Thoracic aorta (tissue), 2 donors: ENCODE measurements at places on chromosomes 1 and 21. TPM values are rescaled to one million over a fixed set of nuclear protein-coding genes. Genes with fewer than 3 reads are reported as not detected.

- no peak overlapping the region for H3K4me3 ChIP-seq
- no peak for DNase-seq
- H3K4me1 ChIP-seq: no peaks in the 10 kb centered on the region
Measured at GRCh38 chr1:151570819-151571218, 30.7 kb downstream of the TUFT1 start.

DNA sequence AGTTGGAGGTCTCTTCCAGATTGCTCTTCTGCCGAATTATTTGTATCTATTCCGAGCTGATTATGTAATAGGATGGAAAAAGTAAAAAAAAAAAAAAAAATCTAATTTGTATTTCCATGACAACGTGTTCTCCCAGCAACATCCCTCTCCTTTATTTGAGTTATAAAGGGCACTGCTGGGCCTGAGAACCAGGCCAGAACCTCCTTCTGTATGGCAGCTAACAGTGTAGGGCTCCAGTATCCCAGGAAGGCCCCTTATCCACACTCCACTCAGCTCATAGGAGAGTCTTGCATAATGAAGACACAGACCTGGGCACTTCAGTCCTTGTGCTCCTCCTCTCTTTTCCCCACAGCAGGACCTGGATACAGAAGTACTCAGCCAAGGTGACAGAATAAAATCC lies 3.7 kb upstream of the IPO9 start:
- DNase-seq: no peak
- H3K27me3 ChIP-seq: no peaks in the 10 kb centered on the region
- H3K36me3 ChIP-seq: peaks cover 25% of the 10 kb centered on the region
- H3K4me1 ChIP-seq: peaks cover 14% of the 10 kb centered on the region

DNA sequence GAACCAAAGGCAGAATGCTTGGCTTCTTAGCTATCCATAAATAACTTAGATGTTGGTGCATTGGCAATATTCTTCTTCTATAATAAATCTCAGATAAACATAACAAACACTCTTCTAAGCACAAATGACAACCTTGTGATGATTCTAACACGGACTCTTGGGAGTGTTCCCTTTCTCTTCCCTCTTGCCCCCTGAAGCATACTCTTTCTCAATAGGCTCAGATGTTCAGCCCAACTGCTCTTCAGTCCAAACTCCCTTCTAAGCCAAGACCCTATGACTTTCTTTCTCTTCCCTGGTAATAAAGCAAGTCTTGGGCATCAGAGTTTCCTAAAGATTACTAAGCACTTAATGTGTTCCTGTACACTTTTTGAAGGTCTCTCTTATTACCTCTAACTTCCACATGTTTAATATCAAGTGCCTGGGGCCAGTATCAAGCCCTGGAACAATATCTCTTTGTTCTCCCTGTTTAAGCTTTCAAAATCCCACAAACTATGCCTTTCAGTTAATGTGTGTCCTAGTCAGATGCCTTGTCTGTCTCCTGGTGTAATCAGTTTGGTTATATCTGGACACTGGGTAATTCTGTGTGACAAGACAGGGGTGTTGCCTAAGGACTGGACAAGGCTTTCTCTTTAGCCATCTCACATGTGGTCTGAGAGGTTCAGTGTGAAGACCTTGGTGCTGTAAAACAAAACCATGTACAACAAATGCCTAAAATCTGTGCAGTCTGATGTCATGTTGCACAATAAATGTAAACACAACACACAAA lies 92.9 kb upstream of the IVNS1ABP start:
- H3K27me3 ChIP-seq: no peaks in the 10 kb centered on the region
- no peaks in the 10 kb centered on the region for H3K36me3 ChIP-seq
- H3K4me3 ChIP-seq: no peak overlapping the region
- H3K27ac ChIP-seq: no peak overlapping the region
- H3K4me1 ChIP-seq: no peaks in the 10 kb centered on the region

GRCh38 chr1:33347650-33347992 lies 26.7 kb upstream of the A3GALT2 start:
- H3K4me3 ChIP-seq: peak overlapping the region; percentile 96
- H3K27ac ChIP-seq: peak overlapping the region; percentile 97
- H3K4me1 ChIP-seq: peaks cover 60% of the 10 kb centered on the region
- peaks cover 2% of the 10 kb centered on the region for H3K36me3 ChIP-seq
- no peak for DNase-seq

The S100A12 gene
- 22.5 TPM for total RNA-seq

The TDRD10 gene
- 28.0 TPM for total RNA-seq

The TNFSF4 gene
- total RNA-seq: 0.71 TPM

The MRPL9 gene
- 65.7 TPM for total RNA-seq

The CLCA4 gene
- total RNA-seq: not detected

The TARDBP gene
- 57.3 TPM for total RNA-seq

The GPR25 gene
- total RNA-seq: not detected

The PRR9 gene
- not detected for total RNA-seq
